ENCODE measurements at places on chromosomes 3 and 15. TPM values are rescaled to one million over a fixed set of nuclear protein-coding genes. Genes with fewer than 3 reads are reported as not detected.

The CFAP91 gene
- total RNA-seq = 3.3 TPM

The SLC6A6 gene
- 3.8 TPM for total RNA-seq

The CD86 gene
- not detected for total RNA-seq

The ACSBG1 gene
- total RNA-seq = not detected

The GXYLT2 gene
- 9.3 TPM for total RNA-seq

The SCN11A gene
- total RNA-seq = 0.27 TPM

The POLQ gene
- total RNA-seq = 2.0 TPM

The AKAP13 gene
- total RNA-seq = 47.5 TPM

The CHRM5 gene
- total RNA-seq = not detected

The SAMD7 gene
- not detected for total RNA-seq

The CPB1 gene
- total RNA-seq = not detected

The ARGFX gene
- not detected for total RNA-seq

The NR2E3 gene
- not detected for total RNA-seq

The KBTBD13 gene
- not detected for total RNA-seq

The ILDR1 gene
- 3.7 TPM for total RNA-seq
